ENCODE measurements at places on chromosomes 12 and 14.

DNA sequence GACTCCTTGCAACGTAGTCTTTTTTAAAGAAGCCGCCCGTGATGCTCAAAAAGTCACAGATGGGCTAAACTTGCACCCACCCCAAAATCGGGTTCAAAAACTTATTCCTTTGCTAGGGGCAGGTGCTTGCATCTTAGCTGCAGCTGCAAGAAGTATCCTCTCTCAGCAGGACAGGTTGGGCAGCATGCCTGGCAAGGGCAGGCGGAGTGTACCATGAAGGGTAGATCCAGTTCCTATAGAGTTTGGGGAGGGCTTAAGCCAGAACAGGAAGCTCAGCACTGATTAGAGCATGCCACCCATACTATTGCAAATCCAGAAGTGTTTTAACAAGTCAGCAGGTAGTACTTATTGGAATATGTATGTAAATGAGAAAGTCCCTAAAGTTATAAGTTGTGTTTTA, 48.7 kb downstream of the CPM start:
- no peak for DNase-seq

- DNase-seq = no peak
Observed at GRCh38 chr12:42846782-42847181, 257.2 kb upstream of the PRICKLE1 start.

DNA sequence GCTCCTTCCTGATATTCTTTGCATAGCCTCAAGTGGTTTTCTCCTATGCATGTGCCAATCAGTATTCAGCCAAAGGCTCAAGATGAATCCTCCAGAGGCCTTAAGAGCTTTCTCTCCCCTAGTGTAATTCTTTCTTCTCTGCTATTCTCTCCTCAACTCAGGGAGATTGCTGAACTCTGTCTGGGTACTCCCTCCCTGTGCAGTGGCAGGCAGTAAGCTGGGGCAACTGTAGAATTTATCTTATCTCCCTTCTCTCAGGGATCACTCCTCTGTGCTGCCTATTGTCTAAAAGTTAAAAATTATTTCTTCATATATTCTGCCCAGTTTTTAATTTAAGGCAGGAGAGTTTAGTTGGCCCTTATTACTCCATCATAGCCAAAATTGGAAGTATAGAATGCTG, 28.5 kb upstream of the RTRAF start:
- no peak for DNase-seq

DNA sequence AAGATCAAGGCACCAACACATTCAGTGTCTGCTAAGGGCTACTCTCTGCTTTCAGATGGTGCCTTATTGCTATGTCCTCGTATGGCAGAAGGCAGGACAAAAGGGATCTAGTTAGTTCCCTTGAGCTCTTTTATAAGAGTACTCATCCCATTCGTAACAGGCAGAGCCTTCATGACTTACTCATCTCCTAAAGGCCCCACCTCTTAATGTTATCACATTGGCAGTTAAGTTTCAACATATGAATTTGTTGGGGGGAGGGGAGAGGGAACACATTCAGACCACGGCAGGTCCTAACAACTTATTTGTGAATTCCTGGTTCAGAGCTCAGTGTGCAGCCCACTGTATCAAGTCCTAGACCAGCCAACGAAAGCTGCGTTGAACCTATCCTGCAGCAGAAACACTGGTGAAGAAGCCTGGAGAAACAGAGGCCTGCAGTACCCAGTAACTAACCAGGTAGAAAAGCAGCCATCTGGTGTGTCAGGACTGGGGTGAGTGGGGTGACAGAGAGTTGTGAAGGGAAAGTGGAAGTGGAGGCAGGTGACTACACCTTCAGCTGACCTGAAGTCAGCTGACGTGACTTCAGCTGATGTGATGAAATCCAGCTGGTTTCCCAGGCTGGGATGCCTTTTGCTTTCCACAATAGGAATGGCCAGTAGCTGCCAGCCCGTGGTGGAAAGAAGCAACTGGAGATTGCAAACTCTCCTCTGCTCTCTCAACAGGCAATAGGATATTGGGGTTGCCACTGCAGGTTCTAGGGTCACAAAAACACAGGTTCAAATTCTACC, 101.6 kb upstream of the PLXNC1 start:
- no peak for DNase-seq

DNA sequence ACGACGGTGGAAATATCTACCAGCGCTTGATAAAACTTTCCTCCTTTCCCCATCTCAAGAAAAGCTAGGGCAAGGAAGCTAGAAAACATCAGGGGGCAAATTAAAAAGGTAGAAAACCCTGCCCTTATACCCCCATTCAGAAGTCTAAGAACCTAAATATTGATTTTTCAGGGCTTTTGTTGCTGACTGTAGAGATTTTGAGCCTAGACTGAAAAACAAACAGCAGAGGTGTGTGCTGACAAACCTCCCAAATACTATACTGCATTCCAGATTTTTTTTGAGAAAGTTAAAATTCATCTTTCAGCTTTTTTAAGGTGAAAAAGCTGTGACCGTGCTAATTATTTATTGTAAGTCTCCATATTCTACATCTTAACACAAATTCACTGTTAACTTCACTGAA, 478.3 kb upstream of the SOX5 start:
- no peak for DNase-seq

- no peak for DNase-seq
Observed at GRCh38 chr12:18990856-18991255, 138.7 kb upstream of the PLEKHA5 start.

Data from activated CD4-positive, alpha-beta T cell treated with anti-CD3 and anti-CD28 coated beads, Interleukin-2, amount 50 U/mL, for 1 hour (primary cell).